WERI-Rb-1 (cell line): ENCODE measurements at places on chromosomes 3 and 15.

DNA sequence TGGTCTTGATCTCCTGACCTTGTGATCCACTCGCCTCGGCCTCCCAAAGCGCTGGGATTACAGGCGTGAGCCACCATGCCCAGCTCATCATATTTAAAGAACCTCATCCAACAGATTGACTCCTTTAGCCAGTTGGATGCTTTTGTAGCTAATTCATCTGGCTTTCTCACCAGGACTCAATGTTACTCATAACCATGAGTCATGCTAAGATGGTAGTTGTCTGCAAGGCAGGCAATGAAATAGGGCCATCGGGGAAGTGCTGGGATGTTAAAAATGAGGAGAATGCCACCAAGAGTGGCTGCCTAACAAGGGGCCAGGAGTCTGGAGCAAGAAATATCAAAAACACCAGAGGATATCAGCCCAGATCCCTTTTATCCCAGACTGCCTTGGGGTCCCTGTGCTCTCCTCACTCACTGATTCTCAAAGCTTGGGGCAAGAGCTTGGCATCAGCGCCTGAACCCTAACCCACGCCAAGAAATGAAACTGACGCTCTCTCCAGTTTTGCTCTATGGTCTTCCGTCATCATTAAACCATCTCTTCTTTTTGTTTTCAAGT is 7.4 kb upstream of the PCOLCE2 start:
- DNase-seq = no peak

DNA sequence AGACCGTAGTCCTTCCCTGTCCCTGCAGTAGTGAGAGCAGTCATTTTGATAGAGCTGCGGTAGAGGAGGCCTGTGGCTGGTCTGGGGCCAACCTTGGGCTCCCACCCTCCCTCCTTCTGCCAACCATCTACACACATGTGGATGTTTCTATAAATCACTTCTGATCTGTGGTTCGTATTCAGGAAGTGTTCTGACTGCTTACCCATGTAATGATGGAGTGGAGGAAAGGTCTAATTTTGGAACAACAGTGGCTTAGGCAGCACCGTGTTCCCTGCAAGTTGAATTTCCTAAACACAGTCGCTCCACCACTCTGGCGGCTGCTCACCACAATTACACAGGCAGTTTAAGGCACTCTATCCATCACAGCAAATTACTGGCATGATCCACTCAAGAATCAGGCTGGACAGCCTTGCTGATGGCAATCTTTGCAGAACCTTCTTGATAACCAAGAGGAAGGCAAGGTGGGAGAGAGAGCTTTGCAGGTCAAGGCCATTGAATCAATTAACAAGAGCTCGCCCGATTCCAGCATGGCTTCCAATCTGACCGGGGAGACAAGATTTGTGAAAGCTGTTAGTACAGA is 104.7 kb upstream of the VEPH1 start:
- DNase-seq = no peak

DNA sequence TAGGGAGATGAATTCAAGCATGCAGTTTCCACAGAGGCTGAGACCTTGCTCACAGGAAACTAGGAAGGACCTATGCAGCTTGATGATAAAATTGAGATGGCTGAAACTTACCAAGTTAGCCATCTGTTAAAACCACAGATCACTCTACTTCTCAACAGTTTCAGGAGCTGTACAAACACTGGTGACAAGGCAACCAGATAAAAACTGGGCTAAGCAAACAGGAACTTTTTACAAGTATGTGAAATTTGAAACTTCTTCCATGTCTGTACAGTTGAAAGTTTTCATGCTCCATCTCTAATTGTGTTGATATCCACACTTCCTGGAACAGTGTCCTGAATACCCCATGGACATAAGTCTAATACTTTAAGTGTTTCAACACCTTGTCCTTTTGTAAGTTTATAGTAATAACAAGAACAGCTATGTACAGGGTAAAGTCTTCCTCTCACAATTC is 78.2 kb downstream of the FAIM start:
- DNase-seq = no peak

- no peak for DNase-seq
Observed at GRCh38 chr3:29408676-29409075, 127.8 kb downstream of the RBMS3 start.

- DNase-seq = no peak
Observed at GRCh38 chr3:143158014-143158988, 38.7 kb downstream of the CHST2 start.

- no peak for DNase-seq
Observed at GRCh38 chr15:74782259-74783071, 585 bp downstream of the CSK start.

DNA sequence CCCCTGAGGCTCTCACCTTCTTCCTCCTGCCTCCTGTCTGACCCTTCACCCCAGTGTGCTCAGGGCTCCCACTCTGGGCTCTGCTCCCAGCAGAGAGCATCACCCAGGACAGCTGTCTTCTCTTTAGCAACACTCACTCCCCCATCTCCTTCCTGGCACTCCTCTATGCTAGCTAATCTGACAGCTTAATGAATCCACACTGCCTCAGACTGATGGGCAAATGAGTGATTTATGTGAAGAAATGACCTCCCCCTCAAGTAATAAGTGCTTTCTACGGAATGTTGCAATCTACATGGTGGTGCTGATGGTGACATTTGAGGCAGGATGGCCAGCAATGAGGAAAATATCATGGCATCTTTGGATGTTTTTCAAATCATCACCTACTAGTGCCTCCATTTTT is 83.6 kb downstream of the LSM3 start:
- no peak for DNase-seq

GRCh38 chr15:90762109-90762508 is 45.0 kb downstream of the BLM start:
- no peak for DNase-seq

GRCh38 chr3:24725514-24726255 is 231.0 kb upstream of the THRB start:
- DNase-seq = no peak

- no peak for DNase-seq
Observed at GRCh38 chr15:72940229-72940622, 112.0 kb upstream of the NEO1 start.

DNA sequence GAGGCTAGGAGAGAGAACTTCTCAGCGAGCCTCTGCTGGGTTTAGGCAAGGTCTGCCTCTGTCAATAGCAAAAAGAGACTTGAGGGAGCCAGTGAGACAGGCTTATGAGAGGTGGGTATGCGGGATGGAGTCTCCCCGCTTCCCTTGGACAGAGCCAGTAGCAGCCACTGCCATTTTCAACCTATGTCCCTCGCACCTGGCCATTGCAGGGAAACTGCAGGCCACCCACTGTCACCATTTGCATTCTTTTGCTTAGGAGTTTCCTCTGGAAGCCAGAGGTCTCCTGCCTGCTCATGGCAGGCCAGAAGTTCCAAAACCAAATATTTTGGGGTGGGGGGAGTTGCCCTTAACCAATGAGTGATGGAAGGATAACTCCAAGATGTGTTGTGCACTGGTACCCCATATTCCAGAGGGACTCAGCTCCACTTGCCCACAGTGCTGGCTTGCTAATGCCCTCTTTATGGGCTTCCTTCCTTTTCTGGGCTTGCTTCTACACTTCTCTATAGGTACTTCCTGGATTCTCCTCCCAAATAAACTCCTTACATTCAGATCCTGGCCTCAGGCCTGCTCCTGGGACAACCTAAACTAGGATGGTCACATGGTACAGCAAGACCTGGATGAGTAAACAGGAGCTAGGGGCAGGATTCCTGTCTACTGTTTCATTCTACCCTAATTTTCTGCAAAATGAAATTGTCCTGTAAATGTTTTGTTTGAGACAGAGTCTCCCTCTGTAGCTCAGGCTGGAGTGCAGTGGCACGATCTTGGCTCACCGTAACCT is 108.9 kb upstream of the PROK2 start:
- DNase-seq = no peak

- DNase-seq = no peak
Observed at GRCh38 chr15:41417418-41418195, 712 bp downstream of the RTF1 start.

- no peak for DNase-seq
Observed at GRCh38 chr3:120931593-120931992, 23.6 kb downstream of the STXBP5L start.

GRCh38 chr3:69494185-69494584 is 108.3 kb upstream of the FRMD4B start:
- no peak for DNase-seq
